ENCODE measurements at places on chromosomes 3 and 15. TPM values are rescaled to one million over a fixed set of nuclear protein-coding genes. Genes with fewer than 3 reads are reported as not detected.

GRCh38 chr3:58072052-58072762, 64.0 kb downstream of the FLNB start:
- no peak for DNase-seq

Gene ZNF660
- 1.8 TPM for total RNA-seq

GRCh38 chr15:29143909-29144635, 125.5 kb downstream of the NSMCE3 start:
- DNase-seq, result no peak

DNA sequence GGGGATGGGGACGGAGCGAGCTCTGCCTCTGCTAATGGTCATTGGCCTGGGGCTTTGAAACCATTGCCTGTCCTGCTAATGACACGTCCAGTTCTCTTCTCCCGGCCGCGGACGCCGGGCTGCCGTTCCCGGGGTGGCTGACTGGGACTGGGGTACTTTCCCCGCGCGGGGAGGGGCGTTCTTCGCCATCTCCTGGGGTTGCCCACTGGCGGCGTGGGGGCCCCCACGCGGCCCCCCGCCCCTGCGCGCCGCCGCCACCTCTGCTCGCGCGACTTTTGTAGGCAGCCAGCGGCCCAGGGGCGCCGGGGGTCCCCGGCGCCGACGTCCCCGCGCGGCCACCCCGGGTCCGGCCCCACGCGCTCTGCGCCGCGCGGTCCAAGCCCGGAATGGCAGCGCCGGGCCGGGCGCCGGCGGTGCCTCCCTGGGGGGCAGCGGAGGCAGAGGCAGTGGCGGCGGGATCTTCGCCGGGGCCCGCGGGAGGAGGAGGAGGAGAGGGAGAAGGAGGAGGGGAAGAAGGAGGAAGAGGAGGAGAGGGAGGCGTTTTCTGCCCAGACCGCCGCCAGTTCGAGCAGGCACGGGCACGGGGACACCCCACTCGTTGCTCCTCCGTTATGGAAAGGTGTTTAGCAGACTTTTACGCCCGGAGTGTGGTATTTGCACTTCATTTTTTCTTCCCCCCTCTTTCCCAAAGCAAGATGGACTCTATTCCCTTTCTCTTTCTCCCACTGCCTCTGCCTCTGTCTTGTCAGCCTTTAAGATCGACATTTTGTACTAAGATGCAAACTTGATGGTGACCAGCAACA, 2.3 kb downstream of the BBX start:
- DNase-seq, result peak; percentile 78

DNA sequence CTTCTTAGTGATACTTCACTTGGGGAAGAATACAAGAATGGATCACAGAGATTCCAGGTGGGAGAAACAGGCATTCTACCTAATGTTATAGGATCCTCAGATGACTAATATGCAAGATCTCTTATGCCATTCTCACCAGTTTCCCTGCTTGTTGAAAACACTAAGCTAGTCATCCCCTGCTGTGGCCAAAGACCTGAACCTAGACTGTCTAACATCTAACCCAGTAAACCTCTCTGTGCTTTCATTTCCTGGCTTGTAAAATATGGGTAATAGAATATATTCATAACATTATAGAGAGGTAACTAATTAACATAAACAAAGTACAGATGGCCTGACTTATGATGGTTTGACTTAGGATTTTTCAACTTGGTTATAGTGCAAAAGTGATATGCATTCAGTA, 776.3 kb downstream of the TUSC7 start:
- DNase-seq, result no peak

GRCh38 chr3:16841904-16842271, 42.9 kb upstream of the PLCL2 start:
- DNase-seq, result no peak

Gene TERC
- total RNA-seq, result 0.86 TPM

GRCh38 chr3:12689997-12690711, 26.2 kb upstream of the RAF1 start:
- DNase-seq, result no peak

GRCh38 chr15:61518191-61518950, 289.3 kb upstream of the RORA start:
- no peak for DNase-seq

Gene EPB42
- 0.38 TPM for total RNA-seq

Gene RPUSD2
- total RNA-seq, result 8.7 TPM

GRCh38 chr15:65630760-65631159, 9.0 kb downstream of the SLC24A1 start:
- no peak for DNase-seq

Gene EXD1
- not detected for total RNA-seq

Gene MAP1A
- 182 TPM for total RNA-seq

DNA sequence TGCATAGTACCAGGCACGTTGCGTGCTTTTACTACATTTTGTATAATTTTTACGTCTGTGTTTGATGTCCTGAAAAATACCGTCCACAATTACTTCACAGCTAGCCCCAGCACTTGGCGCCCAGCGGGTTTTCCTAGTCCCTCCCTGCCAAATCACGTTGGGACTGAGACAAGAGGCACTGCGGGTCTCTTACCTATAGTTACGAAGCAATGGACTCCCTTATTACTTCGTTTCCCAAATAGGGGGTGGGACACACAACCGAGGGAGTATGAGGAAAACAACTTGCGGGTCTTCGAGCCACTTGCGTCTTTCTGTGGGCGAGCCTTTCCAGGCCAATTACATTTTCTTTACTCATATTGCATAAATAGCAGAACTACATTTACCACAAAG, 620 bp upstream of the CMSS1 start:
- no peak for DNase-seq

DNA sequence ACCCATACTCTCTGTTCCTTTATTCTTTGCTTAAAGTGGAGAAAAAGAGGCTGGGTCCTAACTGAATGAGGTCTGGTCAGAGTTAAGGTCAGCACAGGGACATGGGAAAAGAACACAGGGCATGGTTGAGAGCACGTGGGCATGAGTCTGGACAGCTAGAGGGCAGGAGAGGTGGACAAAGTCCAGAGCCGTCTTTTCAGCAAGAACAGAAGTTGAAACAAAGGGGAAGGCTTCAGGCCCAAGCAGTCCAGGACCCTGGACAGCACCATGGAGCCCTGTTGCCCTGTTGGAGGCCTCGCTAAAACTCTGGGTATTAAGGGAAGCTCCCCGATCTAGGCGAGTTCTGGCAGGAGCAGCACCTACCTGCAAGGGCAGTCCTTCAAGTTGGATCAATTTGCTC, 50.7 kb downstream of the XYLB start:
- DNase-seq, result no peak

- no peak for DNase-seq
Observed at GRCh38 chr15:40558952-40559742, 5.7 kb downstream of the CCDC32 start.

- DNase-seq, result no peak
Observed at GRCh38 chr15:88981244-88982215, 68.4 kb upstream of the MFGE8 start.

Gene UBA7
- 20.0 TPM for total RNA-seq

Gene ADAMTSL3
- 9.8 TPM for total RNA-seq

Gene MYH15
- total RNA-seq, result 0.54 TPM

GRCh38 chr15:75151214-75152128, 50.2 kb upstream of the C15orf39 start:
- DNase-seq, result no peak

DNA sequence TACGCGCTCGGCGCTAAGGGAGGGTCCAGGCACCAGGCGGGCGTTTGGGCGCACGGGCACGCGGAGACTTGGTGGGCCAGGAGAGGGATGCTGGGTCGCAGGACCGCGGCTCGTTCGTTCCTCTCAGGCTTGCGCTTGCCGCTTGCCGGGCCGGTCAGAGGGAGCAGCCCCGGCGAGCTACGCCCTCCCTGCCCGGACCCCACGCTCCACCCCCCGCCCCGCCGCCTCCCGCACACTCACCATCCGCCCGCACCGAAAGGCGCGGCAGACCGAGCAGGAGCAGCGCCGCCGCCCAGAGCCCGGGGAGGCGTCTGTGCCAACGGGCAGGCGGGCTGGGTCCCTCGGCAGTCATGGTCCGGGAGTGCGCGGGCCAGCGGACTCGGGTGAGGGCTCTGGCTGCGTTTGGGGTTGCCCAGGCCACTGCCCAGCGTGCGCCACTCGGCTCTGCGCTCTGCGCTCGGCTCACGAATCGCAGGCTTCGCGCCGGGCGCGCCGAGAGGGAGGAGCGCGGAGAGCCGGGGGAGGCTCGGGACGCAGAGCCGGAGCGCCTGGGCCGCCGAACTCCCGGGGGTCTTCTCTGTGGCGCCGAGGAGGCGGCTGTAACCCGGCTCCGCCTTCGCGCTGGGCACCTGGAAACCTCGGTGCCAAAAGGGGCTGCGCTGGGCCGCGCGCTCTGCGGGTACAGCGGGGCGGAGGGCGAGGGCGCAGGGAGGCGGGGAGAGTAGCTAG, at the start of gene SUSD5:
SUSD5 (minus strand) TSS at position 365 of the 729 bp plus-strand sequence; CDS start at position 352, 13 bp downstream.
- DNase-seq, result no peak

- DNase-seq, result no peak
Observed at GRCh38 chr3:113897373-113897777, 50.4 kb upstream of the ZDHHC23 start.

DNA sequence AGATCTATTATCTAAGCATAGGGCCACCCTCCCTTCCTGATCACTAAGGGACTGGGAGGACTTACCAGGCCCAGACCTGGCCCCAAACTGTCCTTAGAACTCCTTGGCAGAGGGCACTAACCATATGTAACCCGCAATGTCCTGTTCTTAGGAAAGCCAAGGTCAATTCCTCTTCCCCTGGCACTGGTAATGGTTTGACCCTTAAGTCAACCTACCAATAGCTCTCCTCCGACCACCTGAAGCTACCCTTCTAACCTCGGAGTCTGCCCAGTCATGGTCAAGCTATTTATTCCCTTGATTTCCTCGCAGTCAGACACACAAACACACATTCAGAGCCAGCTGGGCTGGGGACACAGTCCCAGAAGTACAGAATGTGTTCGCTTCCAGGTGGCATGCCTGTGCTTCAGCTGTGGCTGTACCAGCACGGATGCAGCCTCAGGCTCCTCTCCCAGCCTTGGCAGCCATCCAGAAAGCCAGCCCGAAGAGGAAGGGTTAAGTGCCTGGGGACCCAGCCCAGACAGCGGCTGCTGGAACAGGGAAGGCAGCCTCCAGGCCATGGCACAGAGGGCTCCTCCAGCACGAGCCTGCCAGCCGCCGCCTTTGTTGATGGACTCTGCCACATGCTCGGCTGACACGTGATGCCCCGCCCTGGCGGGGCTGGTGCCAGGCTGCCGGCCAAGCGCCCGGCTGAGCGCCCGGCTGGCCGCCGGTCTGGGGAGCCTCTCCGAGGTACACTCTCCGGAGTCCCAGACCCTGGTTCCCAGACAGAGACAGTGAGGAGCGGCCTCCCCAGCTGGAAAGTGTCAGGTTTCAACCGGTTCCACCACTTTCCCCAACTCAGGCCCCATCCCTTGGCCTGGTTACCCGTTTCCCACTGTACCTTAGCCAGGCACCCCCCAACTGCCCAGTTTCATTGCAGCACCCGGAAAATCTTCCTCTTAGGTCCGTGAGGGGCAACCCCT, 5.5 kb downstream of the BMF start:
- DNase-seq, result peak; percentile 91

DNA sequence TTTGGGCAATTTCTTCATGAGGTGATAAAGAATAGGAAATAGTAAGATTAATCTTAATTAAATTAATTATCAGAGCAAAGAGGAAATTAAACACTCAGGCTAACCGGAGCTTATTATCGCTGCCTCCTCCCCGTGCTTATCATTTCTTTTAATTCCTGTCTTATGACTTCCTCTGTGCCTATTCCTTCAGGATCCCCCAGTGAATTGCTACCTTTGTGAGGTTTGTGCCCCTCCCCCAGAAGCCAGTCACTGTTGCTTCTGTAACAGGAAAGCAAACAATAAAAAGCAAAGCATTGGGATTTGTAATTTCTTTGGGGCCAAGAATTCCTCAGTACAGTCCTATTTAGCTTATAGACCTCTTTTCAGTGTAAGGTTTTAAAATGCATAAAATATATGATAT, 164.5 kb downstream of the CADPS start:
- no peak for DNase-seq

GRCh38 chr3:101567528-101568317, 6.1 kb downstream of the TRMT10C start:
- no peak for DNase-seq

Gene NR2E3
- total RNA-seq, result not detected

DNA sequence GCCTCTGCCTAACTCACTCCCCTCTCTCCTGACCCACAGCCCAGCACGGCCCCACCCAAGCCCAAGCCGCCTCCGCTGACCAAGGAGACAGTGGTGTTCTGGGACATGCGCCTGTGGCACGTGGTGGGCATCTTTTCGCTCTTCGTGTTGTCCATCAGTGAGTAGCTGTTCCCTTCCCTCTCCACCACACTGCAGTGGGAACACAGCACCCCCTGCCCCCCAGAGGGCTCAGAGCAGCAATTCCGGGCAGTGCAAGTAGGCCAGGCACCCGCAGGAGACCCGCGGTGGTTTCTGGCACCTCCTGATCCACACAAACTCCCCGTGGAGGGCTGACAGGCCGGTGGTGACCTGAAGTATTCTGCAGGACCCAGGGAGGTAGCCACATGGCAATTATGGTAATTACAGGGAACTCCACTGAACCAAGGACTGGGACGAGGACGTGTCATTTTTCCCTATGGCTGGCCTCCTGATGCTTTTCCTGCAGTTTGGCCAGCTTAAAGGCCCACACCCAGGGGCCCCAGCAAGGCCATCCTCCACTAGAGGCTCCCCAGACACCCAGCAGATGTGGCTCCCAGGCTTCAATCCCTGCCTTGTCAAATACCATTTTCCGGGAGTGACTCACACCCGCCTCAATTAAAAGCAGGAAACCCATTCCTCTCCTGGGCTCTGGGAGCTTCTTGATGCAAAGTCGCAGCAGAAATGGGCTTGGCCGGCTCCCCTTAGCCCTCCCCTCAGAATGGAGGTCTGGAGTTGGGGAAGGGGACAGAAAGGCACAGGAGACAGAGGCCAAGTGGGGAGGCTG, 4.8 kb downstream of the TMIE start:
- peak; percentile 73 for DNase-seq

Gene FBXL22
- 23.1 TPM for total RNA-seq

GRCh38 chr3:135965129-135965505, 411 bp upstream of the PPP2R3A start:
- no peak for DNase-seq

Gene LPCAT4
- 34.3 TPM for total RNA-seq

Gene STAC
- total RNA-seq, result 0.51 TPM

DNA sequence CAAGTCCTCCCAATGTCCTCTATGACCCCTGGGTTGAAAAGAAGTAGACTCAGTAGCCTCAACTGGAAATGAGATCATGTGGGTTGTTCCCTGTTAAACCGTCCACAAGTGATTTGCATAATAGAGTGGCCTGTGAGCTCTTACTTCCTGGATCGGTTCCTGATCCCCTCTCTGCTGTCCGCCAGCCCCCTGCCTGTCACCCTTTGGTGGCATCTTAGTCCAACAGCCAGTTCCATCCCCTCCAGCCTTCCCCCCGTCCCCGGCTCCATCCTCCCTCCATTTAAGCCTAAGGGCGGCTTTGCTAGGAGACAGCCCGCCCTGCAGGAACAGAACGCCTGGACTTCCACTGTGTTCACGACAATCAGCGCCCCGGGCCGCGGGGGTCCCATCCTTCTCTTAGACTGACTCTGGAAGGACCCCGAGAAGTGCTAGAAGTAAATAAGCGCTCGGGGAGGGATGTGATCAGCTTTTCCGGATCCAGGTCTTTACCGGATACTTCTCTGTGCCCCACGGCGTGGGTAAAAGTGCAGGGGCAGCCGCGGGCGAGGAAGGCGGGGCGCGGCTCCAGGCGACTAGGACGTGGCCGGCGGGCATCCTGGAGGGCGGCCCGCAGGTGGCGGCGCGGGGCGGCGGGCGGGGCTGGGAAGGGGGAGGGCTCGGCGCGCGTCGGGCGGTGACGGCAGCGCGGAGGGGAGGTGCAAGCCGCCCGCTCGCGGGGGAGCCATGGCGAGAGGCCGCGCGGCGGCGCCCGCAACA, 51.2 kb upstream of the ULK4 start:
- peak; percentile 93 for DNase-seq
